ENCODE measurements at places on chromosomes 16 and 17.

- no peak for DNase-seq
Observed at GRCh38 chr17:8324923-8325322, 14.7 kb upstream of the ODF4 start.

- peak; percentile 84 for DNase-seq
Observed at GRCh38 chr17:7437950-7438614, 1.2 kb upstream of the FGF11 start.

DNA sequence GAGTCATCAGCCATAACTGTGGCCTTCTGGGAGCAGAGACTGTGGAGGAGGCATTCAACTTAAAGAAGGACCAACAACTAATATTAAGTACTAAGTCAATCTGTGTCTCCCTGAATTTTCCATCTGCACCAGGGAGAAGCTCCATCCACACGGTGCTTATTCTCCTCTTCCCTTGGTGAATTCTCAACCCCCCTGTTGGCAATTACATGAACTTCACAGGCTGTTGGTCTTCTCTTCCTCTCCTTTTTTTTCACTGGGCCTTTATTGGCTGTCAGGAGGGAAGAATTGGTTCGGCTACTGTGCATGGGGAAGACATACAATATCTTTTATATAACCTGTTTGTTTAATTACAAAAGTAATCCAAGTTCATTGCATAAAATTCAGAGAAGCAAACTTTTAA, 152.8 kb upstream of the IRX6 start:
- no peak for DNase-seq

- DNase-seq: no peak
Observed at GRCh38 chr16:56102906-56103305, 88.4 kb upstream of the GNAO1 start.

DNA sequence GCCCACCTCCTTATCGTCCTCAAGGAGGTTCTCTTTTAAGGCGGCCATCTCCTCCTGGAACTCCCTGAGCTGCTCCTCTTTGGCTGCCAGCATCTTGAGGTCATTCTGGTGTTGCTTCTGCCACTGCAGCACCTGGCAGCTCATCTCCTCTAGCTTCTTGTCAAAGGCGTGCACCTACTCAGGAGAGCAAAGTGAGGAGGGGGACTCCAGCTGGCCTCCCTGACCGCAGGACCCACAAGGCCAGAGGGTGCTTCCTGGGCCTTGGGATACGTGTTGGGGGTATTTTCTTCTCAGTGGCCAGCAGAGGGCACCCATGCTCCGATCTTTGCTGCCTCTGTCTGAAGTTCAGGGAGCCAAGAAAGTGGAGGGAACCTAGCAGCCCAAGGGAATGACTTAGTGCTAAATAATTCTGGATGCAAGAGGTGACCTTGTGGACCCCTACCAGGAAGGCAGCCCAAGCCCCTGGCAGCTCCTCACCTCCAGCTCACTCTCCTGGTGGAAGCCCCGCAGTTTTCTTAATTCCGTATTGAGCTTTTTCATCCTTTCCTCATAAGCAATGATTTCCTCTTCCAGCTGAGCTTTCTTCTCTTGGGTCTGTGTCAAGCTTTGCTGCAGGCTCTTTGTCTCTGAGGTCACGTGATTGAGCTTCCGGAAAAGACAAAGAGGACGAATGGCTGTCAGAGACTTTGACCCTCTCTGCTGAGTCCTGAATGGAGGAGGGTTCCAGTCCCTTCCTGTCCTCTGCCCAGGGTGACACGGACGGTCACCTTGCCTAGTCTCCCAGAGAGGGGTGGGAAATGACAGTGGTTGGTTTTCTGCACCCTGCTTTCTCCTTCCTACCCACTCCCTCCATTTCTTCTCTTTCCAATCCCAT, 31.4 kb downstream of the DHX38 start:
- peak; percentile 58 for DNase-seq

DNA sequence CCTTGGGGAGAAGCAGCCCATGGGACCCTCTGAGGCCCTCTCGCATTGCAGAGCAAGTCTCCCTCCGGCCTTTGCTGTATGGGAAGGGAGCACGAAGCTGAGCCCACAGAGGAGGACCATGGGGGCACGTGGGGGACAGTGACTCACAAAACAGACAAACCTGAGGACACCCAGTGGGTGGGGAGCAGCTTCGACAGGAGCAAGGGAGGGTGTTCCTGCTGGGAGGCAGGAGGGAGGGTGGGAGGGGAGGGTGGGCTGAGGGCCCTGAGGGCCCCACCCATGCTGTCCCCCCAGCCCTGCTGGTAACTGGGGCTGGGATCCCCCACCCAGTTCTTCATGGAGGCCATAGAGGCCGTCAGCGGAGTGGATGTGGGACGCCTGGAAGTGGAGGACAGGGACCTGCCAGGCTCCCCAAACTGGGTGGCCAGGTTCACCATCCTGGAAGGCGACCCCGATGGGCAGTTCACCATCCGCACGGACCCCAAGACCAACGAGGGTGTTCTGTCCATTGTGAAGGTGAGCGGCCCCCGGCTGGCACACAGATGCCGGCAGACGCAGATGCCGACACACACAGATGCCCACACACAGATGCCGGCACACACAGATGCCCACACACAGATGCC, 12.5 kb downstream of the SLC22A31 start:
- no peak for DNase-seq

GRCh38 chr17:64972611-64973010, 53.3 kb upstream of the LRRC37A3 start:
- no peak for DNase-seq

DNA sequence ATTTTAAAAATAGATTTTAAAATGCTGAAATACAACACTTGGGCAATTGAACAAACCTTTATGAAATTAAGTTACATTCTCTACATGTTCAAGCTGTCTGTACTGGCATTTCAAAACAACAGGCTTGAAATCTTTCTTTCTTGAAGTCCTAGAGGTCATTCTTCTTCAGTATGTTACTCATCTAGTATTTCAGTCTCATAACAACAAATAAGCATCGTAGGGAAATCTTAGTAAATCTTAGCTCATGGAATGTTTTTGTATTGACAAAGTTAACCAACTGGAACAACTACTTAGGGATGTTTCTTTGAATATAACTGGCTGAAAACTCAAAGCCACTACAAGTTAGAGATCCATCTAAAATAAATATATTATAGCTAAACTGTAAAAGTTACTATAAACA, 96.6 kb downstream of the KIF2B start:
- no peak for DNase-seq

DNA sequence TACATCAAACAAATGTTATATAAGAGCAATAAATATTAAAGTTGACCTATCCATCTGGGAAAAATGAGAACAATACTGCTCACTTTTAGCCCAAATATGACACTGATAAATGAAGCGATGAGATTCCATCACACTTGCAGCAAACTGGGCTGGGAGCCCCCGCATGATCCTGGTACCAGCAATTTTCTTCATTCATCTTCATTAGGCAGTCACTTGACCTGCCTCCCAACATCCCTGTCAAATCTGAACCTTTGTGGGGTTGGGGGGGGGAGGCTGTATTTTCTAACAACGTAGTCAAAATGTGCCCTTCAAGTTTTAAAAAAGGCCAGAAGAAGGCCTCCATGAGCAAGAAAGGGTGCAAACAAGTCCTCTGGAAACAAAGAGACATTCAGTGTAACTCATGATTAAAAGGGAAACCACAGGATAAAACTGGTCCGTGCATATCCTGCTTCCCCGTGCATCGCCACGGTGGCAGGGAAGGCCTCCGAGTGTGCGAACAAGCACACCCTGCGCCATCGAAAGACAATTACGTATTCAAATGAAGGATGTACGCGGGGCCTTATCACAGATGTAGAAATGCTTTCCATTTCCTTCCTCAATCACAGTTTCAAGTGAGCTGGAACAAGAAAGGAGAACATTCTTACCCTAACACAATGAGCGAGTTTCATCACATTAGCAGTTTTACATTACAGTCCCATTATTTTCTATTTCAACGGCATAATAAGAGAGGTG, 48.4 kb downstream of the TOX3 start:
- no peak for DNase-seq

- peak; percentile 21 for DNase-seq
Observed at GRCh38 chr17:67022451-67022810, 21.9 kb upstream of the CACNG1 start.

- no peak for DNase-seq
Observed at GRCh38 chr17:76866203-76866602, 2.0 kb upstream of the MGAT5B start.

GRCh38 chr17:40021451-40021971, 6.3 kb downstream of the CSF3 start:
- DNase-seq: no peak

DNA sequence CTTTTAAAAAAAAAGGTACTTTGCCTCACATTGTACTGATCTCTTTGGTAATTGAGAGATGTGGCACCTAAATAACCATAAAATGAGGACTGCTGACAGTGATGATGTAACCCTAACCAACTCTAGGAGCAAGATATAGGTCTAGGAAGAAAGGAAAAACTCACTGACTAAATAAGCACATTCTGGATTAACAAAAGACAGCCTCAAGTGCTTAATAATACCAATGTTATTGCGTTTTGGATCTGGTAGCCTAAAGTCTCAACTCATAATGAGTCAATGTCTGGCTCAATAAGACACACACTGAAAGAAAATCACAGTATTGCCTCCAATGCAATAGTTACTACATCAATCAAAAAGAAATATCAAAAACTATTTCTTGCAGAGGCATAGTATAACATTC, 3.0 kb downstream of the ERN1 start:
- no peak for DNase-seq

- no peak for DNase-seq
Observed at GRCh38 chr17:66976379-66976663, 11.8 kb downstream of the CACNG4 start.

GRCh38 chr16:505479-506245, 21.9 kb upstream of the CAPN15 start:
- DNase-seq: no peak

- no peak for DNase-seq
Observed at GRCh38 chr17:59329176-59330052, 2.0 kb upstream of the YPEL2 start.

DNA sequence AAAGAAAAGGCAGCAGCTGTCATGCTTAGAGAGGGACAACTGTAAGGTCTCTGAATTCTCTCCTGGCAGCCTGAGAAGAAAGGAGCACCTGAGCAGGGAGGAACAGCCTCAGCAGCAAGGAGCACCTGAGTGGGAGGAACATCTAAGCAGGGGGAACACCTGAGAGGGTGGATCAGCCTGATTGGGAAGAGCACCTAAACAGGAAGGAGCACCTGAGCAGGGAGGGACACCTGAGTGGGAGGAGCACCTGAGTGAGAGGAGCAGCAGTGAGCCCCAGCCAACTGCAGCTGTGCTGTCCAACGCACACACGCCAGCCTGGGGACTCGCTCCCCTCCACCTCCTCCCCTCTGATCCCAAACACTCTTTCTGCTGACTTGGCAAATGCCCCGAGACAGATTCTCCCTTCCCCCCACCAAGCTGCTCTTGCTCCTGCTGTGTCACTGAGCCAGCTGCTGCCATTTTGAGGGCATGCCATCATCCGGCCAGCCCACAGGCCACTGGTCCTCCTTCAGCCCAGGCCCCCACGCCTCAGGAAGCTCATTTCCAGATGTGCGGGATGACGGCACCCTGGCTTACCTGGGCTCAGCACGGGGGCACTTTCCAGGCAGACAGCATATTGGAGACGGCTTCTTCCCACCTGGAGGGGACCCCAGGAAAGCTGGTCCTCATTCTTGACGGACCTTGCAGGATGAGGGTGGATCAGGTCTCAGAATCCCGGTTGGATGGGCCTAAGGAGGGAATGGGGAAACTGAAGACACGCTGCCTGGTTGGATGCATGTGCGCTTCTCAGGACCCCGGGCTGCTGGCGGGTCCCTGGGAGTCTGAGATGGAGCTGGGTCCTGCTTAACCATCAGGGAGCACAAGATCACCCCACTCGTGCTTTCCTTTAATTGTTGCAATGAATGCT, 57.7 kb upstream of the RBFOX3 start:
- DNase-seq: peak; percentile 38

GRCh38 chr17:82973456-82974135, 105.8 kb upstream of the METRNL start:
- no peak for DNase-seq

DNA sequence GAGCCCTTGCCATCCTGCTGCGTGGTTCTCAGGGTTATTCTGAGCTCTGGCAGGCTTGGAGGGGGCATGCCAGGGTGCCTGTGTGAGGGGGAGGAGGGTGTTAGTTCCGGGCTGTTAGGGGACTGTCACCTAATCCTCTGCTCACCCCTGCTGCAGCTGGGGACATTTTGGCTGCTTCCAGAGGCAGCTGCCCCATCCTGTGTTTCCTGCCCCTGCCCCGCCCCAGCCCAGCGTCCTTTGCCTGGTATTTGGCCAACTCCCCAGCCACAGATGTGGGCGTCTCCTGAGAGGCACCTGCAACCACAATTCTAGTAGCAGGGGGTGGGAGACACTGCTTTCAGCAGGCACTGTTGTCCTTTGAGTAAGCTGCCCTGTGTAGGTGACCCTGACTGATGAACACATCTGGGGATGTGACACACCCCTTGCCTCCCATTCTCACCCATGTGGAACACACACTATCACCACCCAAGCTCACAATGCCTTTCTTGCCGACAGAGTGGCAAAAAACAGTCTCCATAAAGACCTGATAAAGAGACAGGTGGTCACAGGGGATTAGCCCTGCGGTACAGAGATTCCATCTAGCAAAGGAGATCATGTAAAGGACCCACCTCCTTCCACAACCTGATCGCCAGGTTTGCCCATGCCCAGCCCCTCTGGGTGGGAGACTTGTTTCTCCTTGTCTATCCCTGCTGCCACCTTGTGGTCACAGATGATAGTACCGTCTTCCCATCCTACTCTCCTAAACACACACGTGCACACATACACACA, at the start of gene CHRNE:
CHRNE (minus strand) TSS at position 48 of the 768 bp plus-strand sequence; CDS start at position 13, 35 bp downstream.
- peak; percentile 64 for DNase-seq

GRCh38 chr16:54505549-54506213, 219.1 kb upstream of the IRX3 start:
- no peak for DNase-seq

DNA sequence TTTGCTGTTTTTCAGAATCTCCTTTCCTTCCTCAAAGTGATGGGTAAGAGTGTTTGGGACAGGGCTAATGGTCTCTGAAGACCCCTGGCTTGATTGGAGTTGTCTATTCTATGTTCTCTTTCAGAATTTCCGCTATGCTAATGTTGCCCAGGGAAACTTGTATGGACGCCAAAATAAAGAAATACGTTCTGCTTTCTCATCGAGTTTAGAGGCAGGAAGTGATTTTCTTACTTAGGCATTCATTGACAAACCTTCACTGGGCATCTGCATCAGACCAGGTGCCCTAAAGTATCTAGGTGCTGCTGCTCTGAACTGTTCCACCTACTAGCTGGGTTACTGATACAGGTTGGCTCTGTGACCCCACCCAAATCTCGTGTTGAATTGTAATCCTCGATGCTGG, 787.9 kb upstream of the EEF2KMT start:
- DNase-seq: no peak

DNA sequence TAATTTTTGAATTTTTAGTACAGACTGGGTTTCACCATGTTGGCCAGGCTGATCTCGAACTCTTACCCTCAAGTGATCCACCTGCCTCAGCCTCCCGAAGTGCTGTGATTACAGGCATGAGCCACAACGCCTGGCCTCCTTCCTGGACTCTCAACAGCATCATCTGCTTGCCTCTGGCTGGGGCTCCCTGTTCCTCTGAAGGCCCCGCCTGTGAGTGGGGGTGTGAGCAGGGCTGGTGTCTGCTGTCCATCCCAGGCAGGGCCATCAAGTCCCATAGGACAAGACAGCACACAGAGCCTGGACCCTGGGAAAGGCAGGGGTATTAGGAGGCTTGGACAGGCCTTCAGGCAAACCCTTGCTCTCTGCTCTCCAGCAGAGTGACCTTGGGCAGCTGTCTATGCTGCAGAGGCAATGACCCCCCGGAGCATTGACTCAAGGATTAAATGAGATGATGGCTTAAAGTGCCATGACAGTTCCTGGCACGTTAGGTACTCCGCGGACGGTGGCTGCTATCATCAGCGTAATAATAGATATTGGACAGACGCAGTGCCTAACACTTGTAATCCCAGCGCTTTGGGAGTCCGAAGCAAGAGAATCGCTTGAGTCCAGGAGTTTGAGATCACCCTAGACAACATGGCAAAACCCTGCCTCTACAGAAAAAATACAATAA, 19.2 kb downstream of the SCNN1B start:
- no peak for DNase-seq

Data from spinal cord (tissue), 10 donors.